A172 (cell line): ENCODE measurements at places on chromosomes 12 and 14. TPM values are rescaled to one million over a fixed set of nuclear protein-coding genes. Genes with fewer than 3 reads are reported as not detected.

DNA sequence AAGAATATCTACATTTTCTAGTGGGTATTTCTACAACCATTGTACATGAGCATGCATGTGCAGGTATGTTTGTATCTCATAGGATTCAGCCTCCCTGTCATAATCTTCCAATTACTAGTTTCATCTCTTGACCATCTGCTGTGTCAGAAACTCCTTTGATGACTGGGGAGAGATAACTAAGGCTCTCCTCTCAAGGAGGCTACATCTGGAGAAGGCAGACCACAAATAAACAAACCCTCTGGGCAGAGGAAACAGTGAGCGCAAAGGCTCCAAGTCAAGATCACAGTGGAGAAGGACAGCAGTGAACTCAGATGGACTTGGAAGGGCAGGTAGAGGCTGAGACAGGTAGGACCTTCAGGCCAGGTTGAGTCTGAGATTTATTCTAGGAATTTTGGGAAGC lies 166.4 kb downstream of the PELI2 start:
- DNase-seq: no peak

The IFNG-AS1 gene
- not detected in 2 replicates for total RNA-seq

- DNase-seq: no peak
Measured at GRCh38 chr12:47772738-47773061, 338 bp upstream of the SLC48A1 start.

DNA sequence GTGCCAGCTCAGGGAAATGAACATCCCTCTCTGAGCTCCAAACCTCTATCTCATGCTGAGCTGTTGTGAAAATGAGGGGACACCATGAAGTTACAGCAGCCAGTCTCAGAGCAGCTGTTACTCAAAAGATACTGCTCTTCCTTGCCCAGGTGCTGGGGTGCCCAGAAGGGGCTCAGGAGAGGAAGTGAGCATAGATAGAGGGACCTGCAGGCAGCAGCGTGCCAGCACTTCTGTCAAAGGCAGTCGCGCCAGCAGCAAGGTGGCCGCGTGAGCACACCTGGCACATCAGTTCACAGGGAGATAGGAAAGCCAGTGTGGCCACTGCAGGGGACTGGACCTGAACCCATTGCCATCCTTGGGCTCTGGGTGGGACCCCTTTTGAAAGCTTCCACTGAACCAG lies 27.8 kb downstream of the C14orf132 start:
- DNase-seq: no peak

The ASB8 gene
- total RNA-seq: 15.4 and 17.2 TPM in 2 replicates

- no peak for DNase-seq
Measured at GRCh38 chr14:93285044-93285443, 47.8 kb downstream of the BTBD7 start.

DNA sequence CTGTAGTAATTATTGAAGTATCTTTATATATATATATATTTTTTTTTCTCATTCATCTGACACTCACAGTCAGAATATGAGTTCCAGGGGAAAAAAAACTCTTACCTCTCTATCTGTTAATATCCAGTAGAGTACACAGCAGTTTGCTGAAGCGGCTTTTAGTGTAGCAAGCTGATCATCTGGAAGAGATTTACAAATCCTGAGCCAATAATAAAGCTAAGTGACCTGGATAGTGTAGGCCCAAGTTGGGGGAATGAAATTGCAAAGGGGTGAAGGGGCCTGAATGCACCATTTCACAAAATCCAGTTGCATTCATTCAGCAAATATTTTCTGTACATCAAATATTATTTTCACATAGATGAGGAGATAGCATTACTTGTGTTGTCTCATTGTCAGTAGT lies 234.6 kb upstream of the FLRT2 start:
- DNase-seq: no peak

GRCh38 chr12:15896867-15897266 lies 14.3 kb upstream of the DERA start:
- DNase-seq: no peak
